ENCODE measurements at places on chromosomes 11 and 22. TPM values are rescaled to one million over a fixed set of nuclear protein-coding genes. Genes with fewer than 3 reads are reported as not detected.

MUC15 gene
- not detected for polyA plus RNA-seq

GRCh38 chr11:2881076-2881980, 4.2 kb downstream of the CDKN1C start:
- H3K4me1 ChIP-seq = peaks cover 8% of the 10 kb centered on the region
- DNase-seq = no peak
- no peaks in the 10 kb centered on the region for H3K27me3 ChIP-seq
- H3K27ac ChIP-seq = no peak overlapping the region
- no peaks in the 10 kb centered on the region for H3K36me3 ChIP-seq
- no peak overlapping the region for H3K4me3 ChIP-seq

APOL5 gene
- 0.43 TPM for polyA plus RNA-seq

MPZL2 gene
- 9.3 TPM for polyA plus RNA-seq

DNA sequence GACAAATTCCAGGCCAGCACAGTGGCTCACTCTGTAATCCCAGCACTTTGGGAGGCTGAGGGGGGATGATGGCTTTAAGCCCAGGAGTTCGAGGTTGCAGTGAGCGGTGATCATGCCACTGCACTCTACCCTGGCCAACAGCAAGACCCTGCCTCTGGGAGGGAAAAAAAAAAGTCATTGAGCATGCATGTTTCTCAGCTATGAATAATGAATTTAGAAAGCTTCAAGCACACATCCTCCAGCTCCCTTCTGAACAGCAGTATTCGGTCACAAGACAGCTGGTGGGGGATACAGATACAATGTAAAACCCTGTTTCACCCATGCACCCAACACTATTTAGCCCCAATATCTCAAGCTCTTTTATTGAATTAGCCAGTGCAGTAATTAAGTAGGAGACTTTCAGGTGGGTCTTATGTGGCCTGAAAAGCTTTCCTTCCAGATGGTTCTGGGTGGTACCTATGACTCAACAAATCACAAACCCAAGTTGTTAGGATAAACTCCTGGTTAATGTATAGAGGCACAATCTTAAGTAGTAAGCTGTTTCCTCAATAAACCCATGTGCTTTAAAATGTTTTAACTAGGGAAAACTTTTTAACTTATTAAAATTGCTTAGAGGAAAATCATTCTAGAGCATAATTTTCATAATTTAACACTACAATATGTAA, 13.4 kb downstream of the PRDM10 start:
- H3K27me3 ChIP-seq = no peaks in the 10 kb centered on the region
- DNase-seq = no peak
- peaks cover 9% of the 10 kb centered on the region for H3K4me1 ChIP-seq
- H3K36me3 ChIP-seq = no peaks in the 10 kb centered on the region
